ENCODE measurements at places on chromosomes 5 and 9.

GRCh38 chr5:56169281-56169680, 63.8 kb downstream of the ANKRD55 start:
- DNase-seq, result no peak

DNA sequence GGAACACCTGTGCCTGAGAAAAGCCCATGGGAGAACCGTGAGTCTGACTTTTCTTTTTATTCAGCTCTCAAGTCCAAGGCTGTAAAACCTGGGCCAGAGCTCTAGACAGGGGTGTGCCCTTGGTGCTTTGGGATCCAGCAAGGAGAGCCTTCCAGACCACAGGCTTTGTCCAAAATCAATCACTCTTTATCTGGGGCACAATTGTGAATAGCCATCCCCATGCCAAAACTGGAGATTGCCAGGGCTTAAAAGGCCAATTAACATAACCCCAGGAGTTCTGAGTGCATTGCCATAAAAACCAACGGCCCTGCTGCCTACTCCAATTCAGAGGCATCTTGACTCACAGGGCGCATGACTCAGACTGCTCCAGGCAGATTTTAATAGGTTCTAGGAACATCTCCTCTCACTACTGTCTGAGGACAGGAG, 391.8 kb downstream of the ARHGEF28 start:
- no peak for DNase-seq

DNA sequence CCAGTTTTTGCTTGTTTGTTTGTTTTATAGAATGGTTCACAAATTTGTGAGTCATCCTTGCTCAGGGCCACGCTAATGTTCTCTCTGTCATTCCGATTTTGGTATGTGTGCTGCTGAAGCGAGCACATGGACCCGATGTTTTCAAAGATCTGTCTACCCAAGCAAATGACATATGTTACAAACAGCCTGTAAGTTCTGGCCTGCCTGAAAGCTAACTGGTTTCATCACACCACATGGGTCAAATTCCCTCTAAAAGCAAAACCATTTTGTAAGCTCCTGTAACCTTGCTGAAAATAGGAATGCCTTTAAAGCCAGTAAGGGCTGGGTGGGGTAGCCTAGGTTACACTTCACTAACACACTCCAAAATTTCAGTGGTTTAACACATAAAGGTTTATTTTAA, 25.4 kb downstream of the DMRT3 start:
- DNase-seq, result no peak

DNA sequence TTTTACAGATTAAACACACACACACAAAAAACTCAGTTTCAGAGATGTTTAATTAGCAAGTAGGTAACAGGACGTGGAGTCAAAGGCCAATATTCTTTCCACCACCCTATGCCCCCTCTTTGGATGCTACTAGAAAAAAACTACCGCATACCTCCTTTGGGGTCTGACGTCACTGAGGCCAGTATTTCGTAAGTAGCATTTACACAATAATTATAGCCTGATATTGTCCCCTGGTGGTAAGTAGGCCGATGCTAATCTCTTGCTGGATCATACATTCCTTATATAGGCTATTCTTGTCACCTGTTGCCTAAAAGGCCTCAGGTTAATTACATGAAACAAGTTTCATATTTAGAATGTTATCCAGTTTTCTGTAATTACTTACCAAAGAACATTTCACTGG, 21.0 kb upstream of the SMARCA2 start:
- no peak for DNase-seq

- no peak for DNase-seq
Observed at GRCh38 chr5:158921441-158922262, 178.1 kb downstream of the EBF1 start.

DNA sequence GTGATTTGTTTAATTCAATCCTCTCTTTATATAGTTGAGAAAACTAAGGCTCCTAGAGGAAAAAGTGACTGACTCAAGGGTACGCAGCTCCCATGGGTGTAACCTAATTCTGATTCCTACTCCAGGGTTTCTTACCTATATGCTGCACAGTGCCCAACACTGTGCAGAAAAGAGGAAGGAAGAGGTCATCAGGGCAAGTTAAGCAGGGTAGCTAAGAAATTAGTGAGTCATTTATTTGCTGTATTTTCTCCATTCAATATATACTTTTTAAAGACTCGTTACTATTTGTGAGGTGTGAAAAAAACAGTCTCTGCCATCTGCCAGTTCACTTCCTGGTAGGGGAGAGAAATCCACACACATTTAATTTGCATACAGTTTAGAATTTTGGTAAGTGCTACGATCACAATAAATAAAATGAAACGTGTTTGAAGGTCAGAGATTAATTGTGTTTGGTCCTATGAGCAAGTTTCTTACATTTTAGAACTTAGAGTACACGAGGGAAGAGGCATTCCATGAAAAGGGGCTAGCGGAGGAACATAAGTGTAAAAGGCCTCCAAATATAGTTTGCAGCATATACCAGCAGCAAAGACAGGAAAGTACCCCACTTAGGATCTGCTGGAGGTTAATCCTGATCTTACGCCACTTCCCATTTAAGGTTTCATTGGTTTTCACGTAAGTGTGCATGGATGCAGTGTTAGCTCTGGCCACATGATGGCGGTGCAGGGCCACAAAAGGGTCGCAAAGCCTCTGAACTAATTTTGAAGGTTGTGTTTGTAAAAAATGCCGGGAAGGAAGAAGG, 59.9 kb upstream of the TLR4 start:
- peak; percentile 39 for DNase-seq

DNA sequence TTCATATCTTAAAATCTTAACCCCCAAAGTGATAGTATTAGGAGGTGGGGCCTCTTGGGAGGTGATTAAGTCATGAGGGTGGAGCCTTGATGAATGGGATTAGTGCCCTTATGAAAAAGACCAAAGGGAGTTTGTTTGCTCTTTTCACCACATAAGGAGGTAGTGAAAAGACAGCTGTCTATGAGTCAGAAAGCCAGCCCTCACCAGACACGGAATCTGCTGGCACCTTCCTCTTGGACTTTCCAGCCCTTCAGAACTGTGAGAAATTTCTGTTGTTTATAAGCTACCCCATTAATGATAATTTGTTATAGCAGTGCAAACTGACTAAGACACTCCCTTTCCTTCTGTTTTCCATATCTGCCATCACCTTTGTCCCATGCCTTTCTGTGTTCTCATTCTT, 20.8 kb downstream of the IFNB1 start:
- no peak for DNase-seq

- no peak for DNase-seq
Observed at GRCh38 chr5:127153031-127153430, 79.7 kb upstream of the C5orf63 start.

GRCh38 chr5:165538065-165538464, 2032.6 kb downstream of the MAT2B start:
- no peak for DNase-seq

DNA sequence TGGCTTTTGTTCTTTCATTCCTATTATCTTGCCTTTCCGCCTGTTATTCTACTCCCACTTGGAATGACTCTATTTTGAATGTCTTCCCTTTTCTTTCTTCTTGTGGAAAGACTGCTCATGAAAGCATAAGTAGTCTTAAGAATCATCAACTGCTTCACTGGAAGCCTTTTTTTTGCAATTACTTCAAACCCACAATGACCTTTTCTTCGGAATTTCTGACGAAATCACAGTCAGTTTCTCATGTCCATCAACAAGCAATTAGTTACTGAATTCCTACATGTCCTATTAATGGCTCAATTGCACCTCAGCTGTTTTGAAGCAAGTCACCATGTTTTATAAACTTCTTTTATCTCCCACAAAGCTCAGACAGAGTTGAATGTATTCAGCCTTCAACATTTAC, 196.2 kb downstream of the TARS1 start:
- DNase-seq, result no peak

DNA sequence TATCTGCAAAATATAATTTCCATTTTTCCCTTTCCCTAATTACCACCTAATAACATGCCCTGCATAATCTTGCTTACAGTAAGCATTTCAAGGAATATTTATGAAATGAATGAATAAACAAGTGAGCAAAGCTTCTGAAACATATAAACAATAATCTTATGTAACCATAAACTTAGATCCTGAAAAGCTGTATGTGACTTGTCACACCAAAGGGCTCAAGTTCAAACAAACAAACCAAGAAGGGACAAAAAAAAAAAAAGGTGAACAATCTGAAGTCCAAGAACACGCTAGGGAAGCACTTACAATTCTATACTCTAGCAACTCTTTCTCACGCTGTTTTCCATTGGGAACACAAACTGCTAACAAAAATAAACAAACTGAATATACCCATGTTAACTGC, 36.3 kb downstream of the PLPP1 start:
- no peak for DNase-seq

GRCh38 chr5:179606071-179606909, 17.2 kb downstream of the HNRNPH1 start:
- DNase-seq, result no peak

- DNase-seq, result no peak
Observed at GRCh38 chr5:93055561-93055960, 525.5 kb downstream of the NR2F1-AS1 start.

- DNase-seq, result no peak
Observed at GRCh38 chr5:170307575-170308465, 10.2 kb upstream of the LCP2 start.

DNA sequence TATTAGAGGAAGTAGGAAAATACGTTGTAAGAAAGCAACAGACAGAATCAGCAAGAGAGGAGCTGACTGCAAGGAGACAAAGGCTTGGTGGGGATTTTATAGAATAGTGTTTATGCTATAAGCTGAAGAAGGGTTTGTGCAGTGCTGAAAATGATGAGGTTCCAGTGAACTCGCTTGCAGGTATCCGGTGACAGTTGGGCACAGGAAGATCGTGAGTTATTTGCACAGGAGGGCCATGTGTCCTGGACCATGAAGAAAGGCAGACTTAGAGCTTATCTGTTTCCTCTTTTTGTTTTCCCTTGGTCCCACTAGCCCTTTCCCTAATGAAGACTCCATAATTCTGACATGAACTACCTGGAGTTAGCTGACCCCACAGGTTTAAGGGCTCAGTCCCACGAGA, 61.4 kb downstream of the NXNL2 start:
- no peak for DNase-seq

DNA sequence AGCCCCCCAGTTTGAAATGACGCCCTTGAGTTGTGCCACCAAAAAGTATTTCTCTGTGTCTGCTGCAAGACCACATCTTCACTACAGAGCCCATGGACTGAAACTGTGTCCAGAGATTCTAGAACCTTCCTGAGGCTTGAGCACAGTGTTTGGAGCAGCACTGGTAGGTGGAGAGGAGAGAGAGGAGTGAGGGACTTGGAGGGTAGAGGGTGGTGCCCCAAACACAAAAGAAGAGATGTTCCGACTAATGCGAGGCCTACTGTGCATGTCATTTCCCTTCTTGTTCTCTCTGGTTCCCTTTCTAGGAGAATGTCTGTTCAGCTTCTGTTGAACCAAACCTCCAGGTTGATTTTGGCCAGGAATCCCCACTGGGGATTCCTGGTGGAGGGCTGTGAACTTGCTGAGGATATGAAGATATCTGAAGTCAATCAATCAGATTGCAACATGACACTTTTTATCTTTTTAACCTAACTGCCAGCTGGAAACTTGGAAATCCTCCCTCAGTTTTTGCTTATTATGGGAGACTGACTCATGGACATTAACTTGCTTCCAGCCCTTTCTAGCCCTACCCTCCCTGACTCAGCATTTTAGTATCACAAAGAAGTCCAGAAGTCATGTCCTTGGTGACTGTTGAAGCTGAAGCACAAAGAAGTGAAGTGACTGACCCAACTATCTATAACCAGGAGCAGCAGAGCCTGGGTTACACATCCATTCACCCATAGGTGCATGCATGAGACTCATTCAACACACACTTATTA, 154.5 kb downstream of the NR3C1 start:
- no peak for DNase-seq

GRCh38 chr9:88922091-88922490, 69.2 kb upstream of the S1PR3 start:
- peak; percentile 62 for DNase-seq

- no peak for DNase-seq
Observed at GRCh38 chr9:123232332-123232731, 36.1 kb downstream of the STRBP start.

DNA sequence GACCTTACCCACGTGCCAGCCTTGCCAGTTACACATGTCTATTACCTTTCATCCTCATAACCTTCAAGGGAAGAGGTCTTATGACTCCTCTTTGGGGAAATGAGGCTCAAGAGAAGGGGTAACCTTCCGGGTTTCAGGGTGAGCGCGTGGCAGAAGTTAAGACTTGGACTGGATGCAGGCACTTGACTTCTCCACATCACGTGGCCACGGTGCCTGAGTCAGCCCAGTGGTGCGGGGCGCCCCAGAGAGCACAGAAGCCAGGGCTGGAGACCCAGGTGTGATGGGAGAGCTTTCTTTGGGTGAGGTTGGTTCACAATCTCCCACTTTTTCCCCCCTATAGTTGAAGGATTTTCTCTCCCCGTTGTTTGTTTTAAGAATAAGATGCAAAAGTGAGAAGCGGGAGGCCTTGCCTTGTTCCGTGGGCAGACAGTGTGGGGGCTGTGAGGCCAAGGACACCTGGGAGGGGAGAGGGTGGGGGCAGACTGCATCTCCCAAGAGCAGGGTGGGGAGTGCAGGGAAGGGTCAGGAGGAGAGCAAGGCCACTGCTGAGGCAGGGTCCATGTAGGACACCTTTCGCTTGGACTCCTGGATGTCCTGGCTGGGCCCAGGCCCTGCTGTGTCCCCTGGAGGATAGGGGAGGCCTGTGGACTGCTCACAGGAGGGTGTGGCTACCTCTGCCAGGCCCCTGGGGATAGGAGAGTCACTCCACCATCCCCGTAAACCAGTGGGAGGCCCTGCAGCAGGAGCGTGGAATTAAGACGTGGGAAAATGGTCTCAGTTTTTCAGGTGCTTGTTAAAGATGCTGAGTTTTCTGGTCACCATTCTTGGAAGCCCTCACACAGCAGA, 90.0 kb upstream of the CTSL start:
- no peak for DNase-seq

GRCh38 chr9:95116002-95116807, 201.3 kb downstream of the FANCC start:
- DNase-seq, result no peak

DNA sequence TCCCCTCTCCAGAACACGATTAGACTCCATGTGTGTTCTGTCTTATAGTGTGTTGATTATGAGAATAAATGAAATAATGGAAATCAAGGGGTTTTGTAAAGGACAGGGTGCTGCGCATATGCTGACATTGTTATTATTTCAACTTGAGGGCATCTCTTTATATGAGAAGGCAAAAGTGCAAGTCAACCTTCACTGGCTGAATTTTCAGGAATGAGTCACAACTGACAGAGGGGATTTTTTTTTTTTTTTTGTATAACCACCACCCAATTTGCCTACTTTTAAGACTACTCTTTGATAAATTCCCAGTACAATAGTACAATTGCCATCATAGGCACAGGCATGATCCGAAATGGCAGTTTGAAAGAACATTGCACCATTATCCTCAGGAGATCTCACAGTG, 419.2 kb upstream of the NMUR2 start:
- no peak for DNase-seq

- no peak for DNase-seq
Observed at GRCh38 chr5:147732291-147732883, 50.1 kb downstream of the JAKMIP2 start.

Measured in CD4-positive, alpha-beta T cell treated with Interleukin-17A for 4 hours (primary cell).